ENCODE measurements at places on chromosomes 11 and 22.

DNA sequence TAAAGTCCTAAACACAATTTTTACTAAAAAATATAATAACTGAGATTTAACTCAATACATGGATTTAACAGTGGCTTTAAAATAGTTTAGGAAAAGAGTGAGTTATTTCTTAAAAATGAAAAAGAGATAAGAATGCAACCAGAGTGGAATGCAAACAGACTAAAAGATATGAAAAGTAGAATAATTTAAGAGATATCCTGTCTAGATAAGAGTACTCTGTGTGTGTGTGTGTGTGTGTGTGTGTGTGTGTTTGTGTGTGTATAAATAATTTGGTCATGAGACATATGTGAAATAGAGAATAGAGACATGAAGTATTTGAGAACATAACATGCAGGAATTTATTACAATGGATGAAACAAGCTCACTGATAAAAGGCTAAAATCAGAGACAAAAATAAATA is 986.9 kb upstream of the CHORDC1 start:
- no peak for DNase-seq

DNA sequence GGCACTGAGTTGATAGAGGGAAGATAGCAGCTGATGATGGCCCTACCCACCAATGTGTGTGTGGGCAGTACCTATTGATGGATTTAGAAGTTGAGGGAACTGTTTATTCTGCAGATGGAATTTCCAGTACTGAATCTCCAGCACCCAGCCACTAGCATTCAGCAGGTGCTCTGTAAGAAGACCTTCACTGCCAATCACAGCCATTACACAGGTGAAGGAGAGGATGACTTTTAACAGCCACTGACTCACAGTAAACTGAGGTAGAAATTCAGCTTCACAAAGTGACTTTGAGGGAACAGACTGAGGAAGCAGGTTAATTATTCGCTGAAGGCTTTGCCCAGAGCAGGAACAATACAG is 107.8 kb downstream of the GGTLC2 start:
- no peak for DNase-seq

GRCh38 chr11:121367001-121367843 is 74.7 kb downstream of the SC5D start:
- peak; percentile 44 for DNase-seq

DNA sequence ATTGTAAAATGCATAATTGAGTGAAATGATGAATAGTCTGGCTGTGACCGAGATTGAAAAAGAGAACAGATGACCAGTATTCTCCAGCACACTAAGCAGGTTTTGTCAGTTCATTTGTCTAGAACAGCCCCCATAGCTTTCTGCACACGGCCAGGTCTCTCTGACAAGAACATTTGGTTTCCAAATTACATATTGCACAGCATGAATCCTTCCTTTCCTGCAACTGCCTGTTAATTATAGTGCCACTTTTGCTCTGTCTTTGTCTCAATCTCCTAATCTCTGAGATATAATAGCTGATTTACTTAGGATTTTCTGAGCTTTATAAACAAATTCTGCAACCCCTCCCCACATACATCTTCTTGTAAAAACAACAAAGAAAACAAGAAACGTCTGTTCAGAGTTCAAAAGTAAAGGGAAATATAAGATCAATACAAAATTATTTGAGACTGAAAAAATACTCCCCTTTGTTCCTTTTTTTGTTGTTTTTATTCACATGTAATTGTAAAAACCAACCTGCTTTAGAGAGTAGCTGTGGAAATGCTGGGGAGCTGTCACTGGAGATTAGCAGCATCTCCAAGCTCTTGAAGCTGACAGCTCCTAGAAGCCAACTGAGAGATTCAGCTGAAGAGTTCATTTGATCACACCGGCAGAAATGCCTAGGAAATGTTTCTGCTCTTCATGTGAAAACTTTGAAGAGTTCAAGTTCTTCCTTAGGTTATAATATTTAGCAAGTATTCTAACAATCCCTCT is 998.1 kb downstream of the DLG2 start:
- DNase-seq: no peak

- no peak for DNase-seq
Observed at GRCh38 chr11:8814923-8815240, 96.1 kb upstream of the AKIP1 start.

- no peak for DNase-seq
Observed at GRCh38 chr22:33746501-33746928, 173.8 kb downstream of the LARGE1 start.

DNA sequence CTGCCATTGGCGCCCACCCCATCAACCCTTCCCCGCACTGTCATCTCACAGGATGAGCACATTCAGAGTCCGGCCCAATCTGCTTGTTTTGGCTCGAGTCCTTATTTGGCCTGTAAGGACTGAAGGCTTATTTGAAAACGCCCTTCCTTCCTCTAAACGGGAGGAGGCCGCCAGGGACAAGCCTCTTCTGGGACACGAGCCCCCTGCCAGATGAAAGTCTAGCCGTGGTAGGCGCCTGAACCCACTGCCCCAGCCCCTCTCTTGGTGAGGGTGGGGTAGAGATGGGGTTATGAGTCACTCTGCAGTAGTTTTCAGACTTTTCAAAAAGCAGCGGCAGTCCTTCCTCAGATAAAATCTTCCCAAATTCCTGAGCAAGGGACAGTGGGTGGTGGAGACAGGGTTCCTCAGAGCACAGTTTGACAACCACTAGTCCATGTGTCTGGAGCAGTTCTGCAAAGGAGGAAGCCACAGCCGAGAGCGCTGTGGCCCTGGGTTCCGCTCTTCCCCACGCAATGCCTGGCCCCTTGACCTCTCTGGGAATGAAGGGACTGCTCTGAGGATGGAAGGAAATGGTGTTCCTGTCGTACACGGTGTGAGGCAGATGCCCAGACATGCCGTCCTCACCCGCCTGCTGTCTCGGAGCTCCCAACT is 57.0 kb downstream of the MYH9 start:
- DNase-seq: peak; percentile 56

DNA sequence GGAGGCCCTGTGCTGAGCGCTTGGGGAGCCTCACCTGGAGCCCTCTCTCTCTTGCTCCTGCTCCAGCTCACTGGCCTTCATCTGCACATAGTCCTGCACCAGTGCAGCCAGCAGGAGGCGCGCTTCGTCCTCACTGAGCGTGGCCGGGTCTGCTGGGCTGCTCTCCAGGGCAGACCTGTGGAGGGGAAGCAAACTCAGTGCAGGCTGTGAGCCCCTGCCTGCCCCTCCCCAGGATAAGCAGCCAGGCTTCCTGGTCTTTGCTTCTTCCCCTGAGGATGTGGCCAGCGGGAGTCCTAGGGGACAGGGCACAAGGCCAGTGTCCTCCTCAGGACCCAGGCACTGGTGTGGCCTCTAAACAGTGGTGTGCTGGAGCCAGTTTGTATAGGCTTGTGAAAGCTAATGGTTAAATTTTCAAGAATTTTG is 2.2 kb downstream of the CALCA start:
- DNase-seq: peak; percentile 48

- no peak for DNase-seq
Observed at GRCh38 chr11:78973876-78974275, 399.2 kb upstream of the NARS2 start.

DNA sequence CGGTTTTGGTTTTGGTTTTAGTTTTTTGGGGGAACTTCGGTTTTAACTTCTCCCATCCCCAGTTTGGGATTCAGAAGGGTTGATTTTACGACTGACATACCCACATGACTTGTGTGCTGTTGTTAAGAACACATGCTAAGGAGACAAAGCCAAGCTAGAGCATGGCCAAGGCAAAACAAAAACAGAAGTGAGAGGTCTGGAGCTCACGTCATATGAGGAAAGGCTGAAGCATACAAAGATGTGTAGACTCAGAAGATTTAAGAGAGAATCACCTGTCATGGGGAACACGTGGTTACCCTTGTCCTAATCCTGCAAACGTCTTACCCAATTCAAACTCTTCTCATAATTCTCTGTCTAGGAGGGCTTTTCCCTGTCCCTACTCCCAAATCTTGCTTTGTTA is 465.0 kb downstream of the FAM181B start:
- DNase-seq: no peak

DNA sequence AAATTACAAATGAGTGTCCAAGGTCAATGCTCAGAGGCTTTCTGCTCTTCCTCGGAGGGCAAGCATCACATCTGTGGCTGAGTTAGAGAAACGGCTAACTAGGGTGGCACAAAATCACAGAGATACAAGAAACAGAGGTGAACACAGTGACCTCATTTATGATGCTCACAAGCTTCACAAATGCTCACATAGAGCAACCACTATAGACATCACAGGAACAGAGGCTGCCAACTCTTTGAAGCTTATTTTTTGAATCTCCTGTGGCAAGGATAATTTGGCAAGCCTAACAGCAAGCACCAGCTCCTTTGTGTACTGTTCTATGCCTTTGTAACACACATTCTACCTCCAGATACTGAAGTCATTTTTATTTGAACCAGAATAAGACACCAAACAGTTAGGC is 416.5 kb upstream of the DDI1 start:
- no peak for DNase-seq

GRCh38 chr11:115869780-115870431 is 365.7 kb upstream of the CADM1 start:
- no peak for DNase-seq

DNA sequence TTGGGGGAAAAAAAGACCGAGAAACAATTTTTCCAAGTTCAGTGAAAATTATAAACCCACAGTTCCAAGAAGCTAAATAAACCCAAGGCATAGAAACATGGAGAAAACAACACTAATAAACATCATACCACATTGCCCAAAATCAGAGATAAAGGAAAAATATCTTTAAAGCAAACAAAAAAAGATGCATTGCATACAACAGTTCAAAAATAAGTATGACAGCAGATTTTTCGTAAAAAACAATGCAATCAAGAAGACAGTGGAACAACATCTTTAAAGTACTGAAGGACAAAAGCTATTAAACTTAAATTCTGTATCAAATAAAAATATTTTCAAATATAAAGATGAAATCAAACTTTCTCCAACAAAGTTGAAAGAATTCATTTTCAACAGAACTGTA is 921.3 kb downstream of the METTL15 start:
- no peak for DNase-seq

DNA sequence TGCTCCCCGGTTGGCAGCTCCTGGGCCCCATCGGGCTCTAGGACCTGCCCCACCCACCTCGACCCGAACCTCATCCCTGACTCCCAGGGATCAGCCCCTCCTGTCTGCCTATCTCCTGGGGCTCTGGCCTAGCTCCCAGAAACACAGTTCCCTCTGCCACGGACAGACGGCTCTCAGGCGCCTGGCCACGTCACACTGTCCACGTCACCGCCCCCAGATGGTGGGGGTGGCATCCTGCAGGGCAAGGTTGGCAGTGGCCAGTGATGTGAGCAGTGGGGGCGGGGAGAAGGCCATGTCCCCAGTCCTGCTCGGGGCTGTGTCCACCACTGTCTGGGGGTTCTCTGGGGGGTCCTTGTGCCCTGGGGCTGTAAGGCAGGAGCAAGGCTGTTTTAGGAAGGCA is 29.2 kb downstream of the SYT7 start:
- no peak for DNase-seq

DNA sequence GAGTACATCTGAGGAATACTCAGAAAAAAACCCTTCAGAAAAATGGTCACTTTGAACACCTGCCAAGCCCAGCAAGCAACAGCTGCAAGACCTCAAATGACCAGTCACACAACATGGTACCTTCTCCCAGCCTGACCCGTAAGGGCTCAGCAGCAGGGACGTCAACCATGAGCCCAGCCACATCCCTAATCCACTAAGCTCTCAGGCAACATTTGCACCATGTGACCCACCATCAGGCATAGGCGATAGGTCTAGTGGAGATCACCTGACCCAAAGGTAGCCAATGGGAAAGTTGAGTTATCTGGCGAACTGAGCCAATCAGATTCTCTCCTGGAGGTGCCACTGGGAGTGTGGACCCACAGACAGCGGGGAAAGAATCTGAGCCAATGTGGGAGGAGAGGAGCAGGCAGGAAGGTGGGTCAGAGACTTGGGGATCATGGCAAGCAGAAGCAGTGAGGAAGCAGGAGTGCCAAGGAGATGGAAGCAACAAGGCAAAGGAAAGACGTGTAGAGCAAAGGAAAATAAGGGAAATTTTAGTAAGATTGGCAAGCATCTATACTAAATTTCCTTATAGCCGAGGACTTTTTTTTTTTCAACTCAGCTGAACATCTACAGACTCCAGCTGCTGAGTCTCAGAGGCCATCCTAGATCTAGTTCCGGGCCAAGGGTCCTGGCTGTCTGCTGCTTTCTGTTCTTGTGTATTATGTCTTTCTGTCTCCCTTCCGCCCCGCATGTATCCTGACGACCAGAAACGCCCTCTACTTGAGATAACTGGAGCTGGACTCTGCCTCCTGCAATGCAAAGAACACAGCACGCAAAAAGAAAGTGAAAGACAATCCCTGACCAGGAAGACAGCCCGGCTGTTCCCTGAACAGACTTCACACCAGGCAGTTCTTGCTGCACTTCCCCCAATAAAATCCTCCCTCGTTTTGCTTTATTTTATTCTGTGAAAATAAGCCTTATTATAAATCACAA is 11.0 kb upstream of the PLAAT2 start:
- peak; percentile 58 for DNase-seq

- DNase-seq: no peak
Observed at GRCh38 chr22:46012881-46013281, 35.9 kb upstream of the WNT7B start.

GRCh38 chr11:110505528-110506284 is 76.0 kb downstream of the FDX1 start:
- no peak for DNase-seq

DNA sequence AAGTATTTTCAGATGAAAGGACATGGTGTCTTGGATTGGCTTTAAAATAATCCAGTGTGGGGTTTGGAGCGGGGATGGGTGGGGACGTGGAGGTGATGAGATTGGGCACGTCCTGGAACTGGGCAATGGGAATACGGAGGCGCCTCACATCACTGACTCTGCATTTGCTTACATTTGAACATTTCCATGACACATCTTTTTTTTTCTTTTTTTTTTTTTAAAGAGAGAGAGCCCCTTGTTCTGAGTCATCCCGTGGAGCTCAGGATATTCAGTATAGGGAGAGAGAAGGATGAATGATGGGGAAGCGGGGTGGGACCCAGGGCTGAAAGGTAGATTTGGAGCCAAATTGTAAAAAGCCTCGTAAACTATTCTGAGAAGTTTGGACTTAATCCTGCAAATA is 142.7 kb downstream of the FBXO7 start:
- no peak for DNase-seq

GRCh38 chr11:74453373-74453975 is 13.9 kb downstream of the KCNE3 start:
- DNase-seq: peak; percentile 67

GRCh38 chr11:16611926-16612565 is 126.4 kb upstream of the C11orf58 start:
- no peak for DNase-seq

GRCh38 chr22:37777122-37777687 is 30.5 kb upstream of the GCAT start:
- DNase-seq: no peak

All from CD4-positive, alpha-beta T cell treated with Interleukin-17A for 4 hours (primary cell).